Uterus (tissue), 4 donors: ENCODE measurements at places on chromosomes 6 and 20. TPM values are rescaled to one million over a fixed set of nuclear protein-coding genes. Genes with fewer than 3 reads are reported as not detected.

The VGLL2 gene
- total RNA-seq = not detected

The STK35 gene
- 16.7 TPM for total RNA-seq

The GPLD1 gene
- 6.5 TPM for total RNA-seq

The FILIP1 gene
- total RNA-seq = 4.7 TPM

The MOG gene
- total RNA-seq = not detected

DNA sequence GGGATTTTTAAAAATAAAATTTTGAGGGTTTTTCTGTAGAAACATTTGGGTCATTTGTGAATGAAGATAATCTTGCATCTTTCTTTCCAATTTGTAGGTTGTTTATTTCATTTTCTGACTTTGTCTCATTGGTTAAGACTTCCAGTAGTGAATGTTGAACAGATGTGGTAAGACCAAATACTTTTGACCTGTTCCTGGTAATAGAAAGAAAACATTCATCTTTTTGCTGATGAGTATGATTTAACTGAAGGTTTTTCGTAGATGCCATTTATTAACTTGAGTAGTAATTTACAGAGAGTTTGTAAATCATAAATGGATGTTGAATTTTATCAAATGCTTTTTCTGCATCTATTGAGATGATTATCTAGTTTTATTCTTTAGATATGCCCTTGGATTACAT lies 416.1 kb upstream of the CITED2 start:
- DNase-seq = no peak
- no peak overlapping the region for H3K4me3 ChIP-seq
- no peaks in the 10 kb centered on the region for H3K4me1 ChIP-seq
- H3K27me3 ChIP-seq = no peaks in the 10 kb centered on the region
- H3K27ac ChIP-seq = no peak overlapping the region

GRCh38 chr6:101302593-101302992 lies 90.9 kb upstream of the GRIK2 start:
- no peak overlapping the region for H3K27ac ChIP-seq
- no peak for DNase-seq
- no peaks in the 10 kb centered on the region for H3K27me3 ChIP-seq
- no peak overlapping the region for H3K4me3 ChIP-seq
- no peaks in the 10 kb centered on the region for H3K36me3 ChIP-seq
- H3K4me1 ChIP-seq = no peaks in the 10 kb centered on the region

DNA sequence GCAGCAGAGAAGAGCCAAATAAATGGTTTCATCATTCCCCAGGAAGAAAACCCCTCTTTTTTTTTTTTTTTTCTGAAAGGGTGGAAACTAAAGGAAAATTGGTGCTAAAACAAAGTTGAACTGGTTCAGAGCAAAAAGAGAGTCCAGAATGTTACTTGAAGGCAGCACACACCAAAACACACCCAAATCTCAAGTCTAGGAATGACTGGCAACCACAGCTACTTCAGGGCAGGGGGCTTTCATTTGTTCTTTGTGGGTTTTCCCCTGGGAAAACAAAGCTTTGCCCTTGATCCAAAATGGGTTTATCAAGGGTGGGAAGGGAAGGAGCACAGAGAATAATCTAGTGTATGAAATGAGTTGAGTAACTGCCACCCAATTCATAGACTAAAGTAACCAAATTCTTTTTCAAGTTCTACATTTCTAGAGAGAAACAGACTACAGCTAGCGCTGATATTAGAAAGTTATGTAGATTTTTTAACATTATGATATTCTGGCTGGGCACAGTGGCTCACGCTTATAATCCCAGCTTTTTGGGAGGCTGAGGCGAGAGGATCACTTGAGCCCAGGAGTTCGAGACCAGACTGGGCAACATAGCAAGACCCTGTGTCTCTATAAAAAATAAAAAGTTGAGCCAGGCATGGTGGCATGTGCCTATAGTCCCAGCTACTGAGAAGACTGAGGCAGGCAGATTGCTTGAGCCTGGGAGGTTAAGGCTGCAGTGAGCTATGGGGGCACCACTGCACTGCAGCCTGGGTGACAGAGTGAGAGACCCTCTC lies 119.8 kb downstream of the NFATC2 start:
- H3K27ac ChIP-seq = no peak overlapping the region
- H3K27me3 ChIP-seq = no peaks in the 10 kb centered on the region
- no peaks in the 10 kb centered on the region for H3K36me3 ChIP-seq
- H3K4me1 ChIP-seq = no peaks in the 10 kb centered on the region
- H3K4me3 ChIP-seq = no peak overlapping the region

DNA sequence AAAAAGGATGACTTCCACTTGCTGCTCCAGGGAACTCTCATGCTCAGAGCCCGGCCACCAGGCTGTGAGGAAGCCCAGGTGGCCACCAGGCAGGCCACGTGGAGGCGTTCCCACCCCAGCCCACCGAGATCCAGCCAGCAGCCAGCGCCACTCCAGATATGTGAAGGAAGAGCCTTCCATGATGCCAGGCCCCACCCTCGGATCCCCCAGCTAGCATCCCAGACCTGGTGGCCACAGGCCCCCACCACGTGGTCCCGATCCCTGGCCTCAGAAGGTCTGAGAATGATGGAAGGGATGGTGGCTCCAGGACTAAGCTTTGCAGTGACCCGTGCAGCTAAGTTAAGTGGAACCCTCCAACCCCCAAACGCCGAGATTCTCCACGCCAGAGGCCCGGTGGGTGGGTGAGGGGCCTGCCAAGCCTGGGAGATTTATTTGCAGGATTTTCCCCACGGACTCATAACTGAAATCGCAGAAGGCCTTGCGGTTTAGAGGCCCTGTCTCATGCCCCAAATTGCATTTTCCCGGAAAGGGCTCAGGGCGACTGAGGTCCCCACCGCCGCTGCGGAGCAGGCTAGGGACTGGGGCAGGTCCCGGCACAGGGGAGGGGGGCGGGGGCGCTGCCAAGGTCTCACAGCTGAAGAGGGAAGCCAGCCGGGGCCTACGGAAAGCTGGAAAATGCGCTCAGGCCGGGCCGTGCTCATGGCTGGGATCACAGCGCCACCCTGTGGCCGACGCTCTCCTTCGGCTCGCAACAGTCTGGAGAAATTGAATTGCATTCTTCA lies 31.1 kb upstream of the CST7 start:
- no peaks in the 10 kb centered on the region for H3K36me3 ChIP-seq
- H3K4me1 ChIP-seq = no peaks in the 10 kb centered on the region

DNA sequence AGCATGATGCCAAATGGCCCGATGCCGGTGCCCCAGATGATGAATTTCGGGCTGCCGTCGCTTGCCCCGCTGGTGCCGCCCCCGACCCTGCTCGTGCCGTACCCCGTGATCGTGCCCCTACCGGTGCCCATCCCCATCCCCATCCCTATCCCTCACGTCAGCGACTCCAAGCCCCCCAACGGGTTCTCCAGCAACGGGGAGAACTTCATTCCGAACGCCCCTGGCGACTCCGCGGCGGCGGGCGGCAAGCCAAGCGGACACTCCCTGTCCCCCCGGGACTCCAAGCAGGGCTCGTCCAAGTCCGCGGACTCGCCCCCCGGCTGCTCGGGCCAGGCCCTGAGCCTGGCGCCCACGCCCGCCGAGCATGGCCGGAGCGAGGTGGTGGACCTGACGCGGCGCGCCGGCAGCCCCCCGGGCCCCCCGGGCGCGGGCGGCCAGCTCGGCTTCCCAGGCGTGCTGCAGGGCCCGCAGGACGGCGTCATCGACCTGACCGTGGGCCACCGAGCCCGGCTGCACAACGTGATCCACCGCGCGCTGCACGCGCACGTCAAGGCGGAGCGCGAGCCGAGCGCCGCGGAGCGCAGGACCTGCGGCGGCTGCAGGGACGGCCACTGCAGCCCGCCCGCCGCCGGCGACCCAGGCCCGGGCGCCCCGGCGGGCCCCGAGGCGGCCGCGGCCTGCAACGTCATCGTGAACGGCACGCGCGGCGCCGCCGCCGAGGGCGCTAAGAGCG lies 144.6 kb downstream of the SOBP start:
- no peaks in the 10 kb centered on the region for H3K4me1 ChIP-seq
- no peaks in the 10 kb centered on the region for H3K36me3 ChIP-seq
- no peaks in the 10 kb centered on the region for H3K27me3 ChIP-seq
- no peak overlapping the region for H3K27ac ChIP-seq
- no peak for DNase-seq

DNA sequence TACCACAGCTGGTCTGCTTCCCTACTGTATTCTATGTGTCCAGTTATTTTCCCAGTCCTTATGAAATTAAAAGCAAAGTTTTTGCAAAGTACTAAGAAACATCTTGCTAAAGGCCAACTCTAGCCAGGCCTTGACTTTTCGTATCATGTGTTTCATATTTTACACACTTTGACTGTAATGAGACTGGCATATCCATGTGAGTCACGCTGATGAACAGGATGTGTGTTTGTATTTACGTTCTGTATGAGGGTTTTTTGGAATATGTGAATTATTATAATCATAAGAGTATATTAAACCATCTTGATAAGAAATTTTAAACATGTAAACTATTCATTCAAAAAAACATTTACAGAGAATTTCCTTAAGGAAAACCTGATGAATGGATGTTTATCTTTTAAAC lies 59.7 kb downstream of the EYA4 start:
- DNase-seq = no peak
- H3K4me1 ChIP-seq = no peaks in the 10 kb centered on the region
- H3K27ac ChIP-seq = no peak overlapping the region
- H3K27me3 ChIP-seq = no peaks in the 10 kb centered on the region
- no peak overlapping the region for H3K4me3 ChIP-seq
- no peaks in the 10 kb centered on the region for H3K36me3 ChIP-seq

GRCh38 chr6:19408331-19408730 lies 428.8 kb upstream of the ID4 start:
- H3K27me3 ChIP-seq = no peaks in the 10 kb centered on the region
- H3K4me1 ChIP-seq = no peaks in the 10 kb centered on the region
- no peak overlapping the region for H3K4me3 ChIP-seq
- H3K27ac ChIP-seq = no peak overlapping the region
- DNase-seq = no peak

DNA sequence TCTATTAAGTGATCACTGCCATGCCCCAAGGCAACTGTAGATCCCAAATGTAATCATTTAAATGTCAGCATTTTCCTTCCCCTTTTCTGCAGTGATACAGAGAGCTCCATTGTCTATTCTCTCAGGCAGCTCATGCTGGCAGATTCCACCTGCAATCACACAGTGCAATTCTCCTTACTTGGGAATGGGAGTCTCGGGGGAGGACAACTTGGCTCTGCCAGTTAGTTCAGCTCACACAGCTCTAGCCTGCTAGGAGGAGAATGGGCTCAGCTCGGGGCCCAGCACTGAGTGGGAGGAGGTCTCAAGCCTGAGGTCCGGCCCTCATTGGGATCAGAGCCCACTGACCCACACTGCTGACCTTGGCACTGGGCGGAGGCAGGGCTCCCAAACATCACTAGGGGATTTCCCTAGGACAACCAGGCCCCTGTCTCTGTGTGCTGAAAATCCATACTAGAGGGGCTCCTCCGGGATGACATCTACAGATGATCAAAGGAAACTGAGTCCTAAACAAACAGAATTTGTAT lies 109.2 kb upstream of the ASF1A start:
- no peaks in the 10 kb centered on the region for H3K27me3 ChIP-seq
- no peak overlapping the region for H3K4me3 ChIP-seq
- no peaks in the 10 kb centered on the region for H3K36me3 ChIP-seq

DNA sequence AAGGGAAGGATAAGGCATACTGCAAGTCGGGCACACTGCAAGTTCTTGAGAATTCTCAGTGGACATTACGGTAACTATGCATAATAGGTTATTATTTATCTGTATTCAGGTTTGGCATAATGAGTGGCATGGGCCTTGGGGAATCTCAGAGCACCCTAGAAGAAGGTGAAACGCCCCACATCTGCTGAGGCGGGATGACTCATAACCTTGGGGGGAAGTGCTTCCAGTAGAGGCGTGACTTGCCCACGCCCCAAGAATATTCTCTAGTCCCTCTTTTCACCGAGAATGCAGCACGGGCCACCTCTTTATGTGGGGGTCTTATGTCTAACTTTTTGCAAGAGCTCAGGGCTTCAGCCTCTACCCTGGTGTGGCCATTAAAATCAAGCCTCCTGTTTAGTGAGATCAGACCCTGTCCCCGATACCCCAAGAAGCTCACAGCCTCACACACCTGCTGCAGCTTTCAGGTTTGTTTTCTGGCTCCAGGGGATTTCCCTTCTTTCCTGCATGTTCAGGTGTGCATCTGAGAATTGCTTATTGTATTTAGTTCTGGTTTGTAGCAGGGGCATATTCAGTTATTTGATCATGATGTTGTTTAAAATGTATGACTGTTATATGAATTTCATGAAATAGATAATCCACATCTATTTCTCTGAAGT lies 19.1 kb downstream of the ZFP64 start:
- no peak overlapping the region for H3K27ac ChIP-seq
- H3K4me1 ChIP-seq = no peaks in the 10 kb centered on the region
- no peak overlapping the region for H3K4me3 ChIP-seq
- H3K36me3 ChIP-seq = no peaks in the 10 kb centered on the region
- DNase-seq = no peak
- no peaks in the 10 kb centered on the region for H3K27me3 ChIP-seq

DNA sequence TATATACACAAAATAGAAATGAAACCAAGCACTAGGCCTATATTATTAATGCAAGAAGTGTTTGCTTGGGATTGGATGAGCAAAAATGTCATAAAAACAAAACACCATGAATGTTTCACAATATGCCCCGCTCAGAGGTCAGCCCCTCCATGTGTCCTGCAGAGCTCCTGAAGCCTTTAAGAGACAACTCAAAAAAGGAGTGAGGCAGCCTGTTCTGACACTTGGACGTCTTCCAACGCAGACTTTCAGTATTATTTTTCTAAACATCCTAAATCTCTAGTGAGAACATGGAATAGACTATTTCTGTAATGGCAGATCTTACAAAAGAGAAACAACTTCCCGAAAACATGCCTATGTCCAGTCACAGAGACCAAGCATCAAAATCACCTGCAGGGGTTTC lies 322.6 kb downstream of the PRKN start:
- no peaks in the 10 kb centered on the region for H3K27me3 ChIP-seq
- no peaks in the 10 kb centered on the region for H3K4me1 ChIP-seq
- no peak for DNase-seq
- H3K36me3 ChIP-seq = no peaks in the 10 kb centered on the region
- no peak overlapping the region for H3K4me3 ChIP-seq

DNA sequence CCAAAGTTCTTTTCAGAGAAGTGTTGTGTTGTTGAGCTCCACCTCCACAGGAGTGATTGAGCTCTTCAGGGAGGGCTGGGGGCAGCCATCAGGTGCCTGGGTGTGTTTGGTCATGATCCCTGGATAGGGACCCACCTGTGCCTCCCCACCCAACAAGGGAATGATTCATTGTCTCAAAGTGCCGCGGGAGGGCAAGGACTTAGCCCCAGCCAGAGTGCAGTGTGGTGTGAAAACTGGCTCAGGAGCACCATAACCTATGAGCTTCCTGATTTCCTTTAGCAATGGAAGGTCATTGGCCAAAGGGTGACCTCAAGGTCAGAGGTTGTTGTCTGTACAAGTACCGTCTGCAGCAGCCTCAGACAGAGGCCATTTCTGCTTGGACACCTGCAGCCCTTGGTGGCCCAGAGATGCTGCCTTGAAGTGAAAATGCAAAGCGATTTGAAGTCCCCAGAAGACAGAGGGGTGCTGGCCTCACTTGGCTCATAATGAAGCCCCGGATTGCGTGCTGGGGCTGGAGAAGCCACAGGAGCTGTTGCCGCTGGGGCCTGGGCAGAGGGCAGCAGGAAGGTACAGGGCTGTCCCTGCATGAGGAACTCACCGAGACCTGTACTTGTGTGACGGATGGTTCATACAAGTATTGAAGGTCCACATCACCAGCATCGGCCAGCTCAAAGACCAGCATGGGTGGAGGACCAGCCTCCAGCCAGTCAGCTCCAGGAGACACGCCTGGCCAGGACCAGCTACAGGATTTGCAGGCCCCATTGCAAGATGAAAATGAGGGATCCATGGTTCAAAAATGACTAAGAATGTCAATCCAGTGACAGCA lies 100.6 kb upstream of the DUSP22 start:
- no peak for DNase-seq
- H3K27ac ChIP-seq = no peak overlapping the region
- peaks cover 7% of the 10 kb centered on the region for H3K4me1 ChIP-seq
- H3K27me3 ChIP-seq = no peaks in the 10 kb centered on the region
- H3K36me3 ChIP-seq = no peaks in the 10 kb centered on the region
- no peak overlapping the region for H3K4me3 ChIP-seq
